Activated CD4-positive, alpha-beta T cell treated with anti-CD3 and anti-CD28 coated beads, Interleukin-10, Interleukin-2, amounts not matched to agents 100 ng/mL and 50 ng/mL, durations not matched to agents 16 hours and 8 hours (primary cell): ENCODE measurements at places on chromosomes 4 and X.
A peak's percentile ranks its signal among the peaks of the same experiment; 100 is the strongest.

- no peak for DNase-seq
Observed at GRCh38 chr4:142347241-142347640, 498.9 kb downstream of the INPP4B start.

DNA sequence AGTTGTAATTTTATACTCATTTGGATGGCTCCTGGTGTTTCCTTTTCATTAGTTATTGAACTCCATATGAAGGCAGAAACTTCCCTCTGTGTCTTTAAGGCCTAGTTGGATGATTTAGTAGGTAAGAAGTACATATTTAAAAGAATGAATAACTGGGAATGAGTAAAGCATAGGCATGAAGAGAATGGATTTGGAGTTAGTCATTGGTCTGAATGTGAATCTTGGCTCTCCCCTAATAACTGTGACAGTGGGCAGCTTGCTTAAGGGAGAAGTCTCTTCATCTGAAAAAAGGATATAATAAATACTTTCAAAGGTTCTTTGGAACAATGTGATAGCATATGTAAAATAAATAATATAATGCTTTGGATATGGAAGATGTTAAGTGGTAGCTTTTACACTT lies 13.2 kb downstream of the SNX25 start:
- DNase-seq = no peak

DNA sequence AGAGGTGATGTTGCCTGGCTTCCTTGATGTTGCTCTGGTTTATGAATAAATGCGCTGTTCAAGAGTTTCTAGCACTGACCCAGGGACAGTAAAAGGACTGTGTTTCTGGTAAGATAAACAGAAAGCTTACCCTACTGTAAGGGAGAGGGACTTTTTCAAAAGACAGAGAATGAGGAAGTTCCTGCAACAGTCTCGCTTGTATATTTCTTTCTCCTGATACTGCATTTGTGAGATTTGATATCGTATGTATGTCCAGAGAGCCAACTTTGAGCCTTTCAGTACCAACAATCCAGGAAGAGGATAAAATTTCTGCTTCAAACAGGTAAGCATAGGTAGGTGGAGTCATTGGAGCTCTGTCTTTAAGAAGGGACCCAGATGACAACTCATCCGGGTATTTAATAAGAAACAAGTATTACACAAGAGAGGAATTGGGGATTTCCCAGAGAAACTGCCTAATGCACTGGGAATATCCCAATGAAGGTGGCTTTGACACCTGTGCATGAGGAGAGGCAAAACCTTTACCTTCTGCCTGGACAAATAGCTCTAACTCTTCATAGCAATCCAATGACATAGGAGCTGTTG lies 773 bp downstream of the DAPP1 start:
- DNase-seq = no peak

DNA sequence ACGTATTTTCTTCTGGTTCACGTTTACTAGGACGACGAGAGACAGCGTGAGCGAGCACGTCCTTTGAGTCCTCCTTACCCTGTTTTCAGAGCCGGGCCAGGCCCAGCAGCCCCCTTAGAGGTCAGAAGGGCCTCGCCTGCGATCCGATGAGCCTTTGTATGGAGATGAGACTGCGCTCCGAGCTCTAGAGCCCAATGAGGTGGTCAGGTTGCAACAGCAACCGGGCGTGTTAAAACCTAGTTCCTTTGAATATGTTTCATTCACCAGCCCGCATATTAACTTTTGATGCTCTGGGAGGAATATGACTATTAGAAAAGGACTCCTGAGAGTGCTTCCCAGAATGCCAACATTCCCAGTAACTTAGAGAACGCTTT lies 55.6 kb upstream of the TADA2B start:
- DNase-seq = no peak

DNA sequence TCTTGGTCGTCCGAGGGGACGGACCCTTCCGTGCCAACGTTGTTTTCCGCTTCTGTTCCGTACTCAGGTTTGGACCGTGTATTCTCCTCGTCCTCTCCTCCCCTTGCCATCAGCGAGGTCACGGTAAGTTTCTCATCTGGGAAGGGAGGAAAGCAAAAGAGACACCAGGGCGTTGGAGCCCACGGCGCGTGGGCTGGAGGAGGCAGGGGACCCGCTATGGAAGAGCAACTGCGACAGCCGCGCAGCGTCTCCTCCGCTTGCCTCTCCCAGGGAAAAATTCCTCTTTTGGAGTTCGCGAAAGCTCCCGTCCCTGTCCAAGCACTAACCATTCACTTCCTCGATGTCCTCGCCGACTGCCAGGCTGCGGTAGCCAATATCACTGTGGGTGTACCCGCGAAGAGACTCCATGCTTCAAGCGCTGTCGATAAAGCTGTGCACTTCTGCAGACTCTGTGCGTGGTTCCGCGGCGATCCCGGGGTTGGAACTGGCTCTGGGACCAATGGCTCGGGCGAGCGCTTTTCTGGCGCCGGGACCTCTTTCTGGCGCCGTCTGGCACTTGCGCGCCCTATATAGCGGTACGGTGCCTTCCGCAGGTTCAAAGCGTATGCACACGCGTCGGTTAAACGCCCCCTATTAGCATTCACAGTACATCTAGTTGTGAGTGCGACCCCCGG lies at the start of gene ESX1:
Gene ESX1 (minus strand): TSS at position 492 of the 674 bp plus-strand sequence. CDS start 84 bp downstream, at position 408.
- DNase-seq = no peak

GRCh38 chrX:54786967-54787366 lies 11.1 kb downstream of the ITIH6 start:
- peak; percentile 25 for DNase-seq

DNA sequence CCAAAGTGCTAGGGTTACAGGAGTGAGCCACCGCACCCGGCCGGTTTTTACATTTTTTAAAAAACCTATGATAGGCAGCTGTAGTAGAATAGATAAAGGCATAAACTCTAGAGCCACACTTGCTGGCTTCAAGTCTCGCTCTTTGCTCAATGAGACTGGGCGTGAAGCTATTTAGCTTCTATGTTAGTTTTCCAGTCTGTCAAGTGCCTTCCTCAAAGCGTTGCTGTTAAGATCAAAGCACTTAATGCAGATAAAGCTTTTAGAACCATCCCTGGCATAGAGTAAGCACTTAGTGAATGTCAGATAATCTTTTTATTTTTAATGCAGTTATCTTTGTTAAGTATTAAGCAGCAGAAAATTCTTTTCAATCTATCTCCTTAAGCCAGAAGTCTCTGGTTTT lies 42.0 kb upstream of the BMPR1B start:
- no peak for DNase-seq
